GM23248 (cell line): ENCODE measurements at places on chromosomes 4 and X. TPM values are rescaled to one million over a fixed set of nuclear protein-coding genes. Genes with fewer than 3 reads are reported as not detected.

- DNase-seq: peak; percentile 9
These were observed 554.1 kb upstream of the MAGEB2 start for GRCh38 chrX:29661290-29661689.

- DNase-seq: no peak
These were observed 10.7 kb upstream of the WDR17 start for GRCh38 chr4:176054942-176055341.

GRCh38 chr4:53586121-53586816 lies 5.0 kb downstream of the LNX1 start:
- peak; percentile 97 for DNase-seq

DNA sequence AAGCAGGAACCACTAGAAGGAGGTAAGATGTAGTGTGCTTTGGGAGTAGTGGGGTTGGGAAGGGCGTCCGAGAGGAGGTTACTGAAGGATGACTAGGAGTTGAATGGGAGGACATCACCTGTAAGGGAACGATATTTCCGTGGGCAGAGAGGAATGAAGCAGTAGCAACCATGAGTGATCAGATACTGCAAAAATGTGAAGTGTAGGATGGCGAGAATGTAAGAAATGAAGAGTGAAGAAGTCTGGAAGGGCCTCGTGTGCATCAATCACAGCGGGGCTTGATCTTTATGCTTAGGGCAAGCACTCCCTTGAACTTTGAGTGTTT lies 594 bp downstream of the MSMO1 start:
- no peak for DNase-seq

DNA sequence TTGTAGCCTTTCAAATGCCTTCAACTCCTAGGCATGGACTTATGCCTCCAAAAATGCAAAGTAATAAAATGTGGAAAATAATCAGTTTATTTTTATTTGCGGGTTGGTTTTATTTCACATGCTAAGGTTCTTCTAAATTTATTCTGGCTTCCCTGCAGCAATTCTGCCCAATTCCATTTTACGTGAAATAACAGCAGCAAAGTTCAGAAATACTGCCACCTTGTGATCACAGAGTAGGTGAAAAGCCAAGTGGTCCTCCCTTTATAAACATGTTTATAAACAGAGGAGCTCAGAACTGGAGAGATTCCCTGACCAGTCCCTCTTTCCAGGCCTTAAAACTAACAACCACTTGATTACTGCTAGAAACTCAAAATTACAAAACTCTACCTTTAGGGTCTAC lies 14.7 kb upstream of the DCHS2 start:
- peak; percentile 63 for DNase-seq

PTTG2 gene
- polyA plus RNA-seq: not detected in 2 replicates
